ENCODE measurements at places on chromosomes 2 and 18.

DNA sequence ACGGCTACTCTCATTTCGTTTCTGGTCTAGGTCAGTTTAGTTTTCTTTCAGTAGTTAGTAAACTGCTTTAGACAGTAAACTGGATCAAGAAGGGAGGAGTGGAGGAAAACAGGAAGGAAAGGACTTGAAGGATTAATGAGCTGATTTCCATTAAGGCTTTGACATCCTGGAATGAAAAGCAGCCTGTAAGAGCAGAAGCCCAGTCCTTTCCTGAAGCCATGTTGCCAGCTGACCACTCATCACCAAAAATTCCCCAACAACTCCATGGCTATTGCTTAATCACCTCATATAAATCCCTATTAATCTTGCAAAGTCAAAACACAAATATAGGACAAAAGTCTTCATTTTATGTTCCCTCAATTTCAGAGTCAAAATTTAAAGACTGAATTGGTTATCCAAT is 113.7 kb upstream of the ZFP36L2 start:
- DNase-seq = no peak

DNA sequence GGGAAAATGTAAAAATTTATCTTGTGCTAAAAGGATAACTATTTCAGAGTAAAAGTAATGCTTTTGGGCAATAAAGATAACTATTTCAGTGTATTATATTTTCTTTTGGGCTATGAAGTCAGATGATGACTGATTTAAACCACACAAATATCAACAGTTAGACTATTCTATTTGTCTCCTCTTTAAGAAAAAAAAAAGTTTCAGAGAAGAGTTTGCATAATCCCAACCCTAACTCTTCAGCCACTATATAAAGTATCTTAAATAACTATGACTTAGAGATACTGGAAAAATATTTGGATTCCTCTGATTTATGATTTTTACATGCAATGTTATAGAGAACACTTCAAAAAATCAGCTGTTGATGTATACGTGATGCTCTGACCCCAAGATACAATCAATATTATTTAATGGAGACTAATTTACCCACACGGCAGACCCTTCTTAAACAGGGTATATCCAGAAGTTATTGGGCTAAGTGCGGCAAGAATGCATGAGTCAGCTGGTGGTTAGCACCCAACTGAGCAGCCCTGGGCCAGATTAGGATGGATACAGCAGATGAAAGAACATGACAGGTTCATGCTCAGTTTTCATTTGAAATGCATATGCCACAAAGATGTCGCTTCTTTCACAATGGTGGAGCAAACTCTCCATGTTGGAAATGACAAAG is 279.0 kb downstream of the AFF3 start:
- no peak for DNase-seq

GRCh38 chr2:143529118-143529720 is 400.0 kb downstream of the ARHGAP15 start:
- DNase-seq = no peak

- DNase-seq = no peak
These were observed 179.8 kb upstream of the TRIB2 start for GRCh38 chr2:12536976-12537375.

- no peak for DNase-seq
These were observed 80.8 kb downstream of the ANKRD44 start for GRCh38 chr2:197229509-197230443.

DNA sequence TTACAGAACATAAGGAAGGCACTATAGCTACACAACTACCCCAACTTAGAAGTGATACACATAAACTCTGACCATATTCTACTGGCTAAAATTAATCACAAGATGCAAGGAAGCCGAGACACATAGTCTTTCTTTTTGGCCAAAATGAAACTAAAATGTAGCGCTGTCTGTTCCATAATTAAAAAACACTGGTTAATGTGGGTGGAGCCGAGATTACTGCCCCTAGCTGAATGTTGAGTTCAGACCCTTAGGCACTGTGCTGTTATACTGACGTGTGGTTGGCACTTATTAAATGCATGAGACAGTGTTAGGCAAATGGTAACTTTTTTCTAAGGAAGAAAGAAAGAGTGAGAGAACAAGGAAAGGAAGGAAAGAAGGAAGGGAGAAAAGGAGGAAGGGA is 254.6 kb upstream of the RND3 start:
- no peak for DNase-seq

- DNase-seq = no peak
These were observed 125.1 kb upstream of the CDH19 start for GRCh38 chr18:66728951-66729350.

- no peak for DNase-seq
These were observed 195.7 kb upstream of the TMEFF2 start for GRCh38 chr2:192390401-192390800.

- DNase-seq = no peak
These were observed 41.0 kb downstream of the EPG5 start for GRCh38 chr18:45926085-45926484.

DNA sequence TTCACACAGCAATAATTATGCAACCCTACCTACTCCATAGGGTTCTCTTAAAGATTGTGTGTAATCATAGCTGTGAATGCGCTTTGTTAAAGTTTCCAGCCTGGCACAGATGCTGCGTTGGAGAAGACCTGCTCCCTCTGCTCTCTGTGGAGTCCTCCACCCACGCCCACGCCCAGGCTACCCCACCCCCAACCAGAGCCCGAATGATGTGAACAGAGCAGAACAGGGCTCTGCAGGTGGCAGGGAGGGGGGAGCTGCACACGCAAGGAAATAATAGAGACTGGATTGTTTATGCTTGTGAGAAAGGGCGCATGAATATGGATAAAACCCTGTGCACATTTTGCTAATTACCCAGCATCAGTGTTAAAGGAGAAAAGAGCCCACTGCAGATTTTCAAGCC is 447.5 kb downstream of the BCL11A start:
- DNase-seq = no peak

DNA sequence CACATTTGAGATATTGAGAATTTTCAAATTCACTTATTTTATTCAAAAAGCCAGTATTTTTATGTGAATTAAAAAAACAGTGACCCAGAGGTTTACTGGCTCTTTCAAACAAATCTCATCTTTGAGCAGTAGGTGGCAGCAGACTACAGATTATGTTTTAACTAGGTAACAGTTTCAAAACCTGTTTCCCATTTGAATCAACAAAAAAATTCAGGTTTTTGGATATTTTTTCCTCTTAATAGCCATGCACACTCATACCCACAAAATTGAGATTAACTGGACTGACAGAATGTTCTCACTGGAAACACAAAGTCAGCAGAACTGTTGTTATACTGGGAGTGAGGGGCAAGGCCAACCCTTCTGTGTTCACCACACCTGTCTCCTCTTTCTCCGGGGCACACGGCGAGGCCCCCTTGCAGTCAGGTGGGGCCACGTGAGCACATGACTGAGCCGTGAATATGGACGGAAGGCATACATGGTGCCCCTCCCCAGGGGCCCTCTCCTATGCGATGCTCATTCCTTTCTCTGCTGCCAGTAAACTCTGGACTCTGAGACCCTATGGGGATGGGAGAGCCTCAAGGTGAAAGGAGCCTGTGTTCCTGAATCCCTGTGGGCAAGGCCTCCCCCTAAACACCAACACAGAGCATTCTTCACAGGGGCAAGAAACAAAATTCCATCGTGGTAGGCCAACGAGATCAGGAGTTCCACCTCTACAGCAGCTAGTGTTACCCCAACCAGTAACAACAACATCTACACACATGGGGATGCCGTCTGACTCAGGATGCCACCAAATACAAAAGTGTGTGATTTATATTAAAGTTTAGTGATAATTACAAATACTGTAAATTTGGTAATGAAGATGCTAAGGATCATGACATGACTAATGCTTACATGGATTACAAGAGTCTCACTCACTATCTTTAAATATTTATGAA is 80.4 kb downstream of the LPIN2 start:
- DNase-seq = no peak

DNA sequence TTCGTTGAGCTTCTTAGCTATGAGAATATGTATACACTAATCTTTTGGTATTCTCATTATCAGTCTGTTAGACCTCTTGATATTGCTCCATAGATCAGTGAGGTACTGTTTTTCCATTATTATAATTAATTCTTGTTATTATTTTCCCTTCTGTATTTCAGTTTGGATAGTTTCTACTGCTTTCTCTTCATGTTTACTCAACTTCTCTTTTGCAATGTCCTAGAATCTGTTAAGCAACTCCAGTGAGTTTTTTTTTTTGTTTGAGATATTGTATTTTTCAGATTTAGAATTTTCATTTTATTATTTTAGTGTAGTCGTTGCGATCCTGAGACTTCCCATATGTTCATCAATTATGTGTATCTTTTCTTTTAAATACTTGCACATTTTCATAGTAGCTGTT is 260.8 kb downstream of the SETBP1 start:
- DNase-seq = no peak
